Suppressor macrophage treated with lipopolysaccharide for 1 hour (primary cell): ENCODE measurements at places on chromosomes 4 and X.

DNA sequence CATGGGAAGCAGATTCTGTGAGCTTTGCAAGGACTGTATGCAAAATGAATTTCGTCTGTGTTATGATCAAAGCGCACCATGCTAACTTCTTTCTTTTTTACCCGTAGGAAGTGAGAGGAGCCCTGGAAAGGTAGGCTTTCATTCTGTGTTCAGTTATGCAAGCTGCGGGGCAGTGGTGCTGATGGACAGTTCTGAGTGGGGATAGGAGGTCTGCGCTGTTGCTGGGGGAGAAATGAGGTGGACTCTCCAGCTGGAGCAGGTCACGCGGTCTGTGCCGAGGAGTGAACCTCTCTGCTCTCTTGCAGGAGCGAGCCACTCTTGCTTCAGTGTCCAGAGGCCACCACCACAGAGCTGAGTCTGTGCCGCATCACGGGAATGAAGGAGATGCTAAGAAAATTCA, 4.5 kb downstream of the TRIML1 start:
- no peak for DNase-seq

DNA sequence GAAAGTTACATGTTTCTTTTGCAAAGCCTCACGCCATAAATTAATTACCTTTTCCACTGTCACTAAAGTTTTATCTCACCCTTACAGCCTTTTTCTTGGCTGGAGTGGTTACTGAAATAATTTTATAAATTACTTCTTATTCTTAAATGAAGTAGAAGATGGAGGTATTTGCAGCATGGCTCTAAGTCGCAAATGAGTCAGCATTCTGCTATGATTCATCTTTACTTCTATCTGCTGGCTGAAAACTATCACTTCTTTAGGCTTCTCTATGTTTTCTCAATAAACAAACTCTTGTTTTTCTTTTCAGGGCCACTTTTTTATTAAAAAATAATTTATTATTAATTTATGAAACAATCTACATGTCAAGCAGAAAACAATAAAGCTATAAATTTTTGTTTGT, 210.2 kb upstream of the GYPA start:
- DNase-seq = no peak

DNA sequence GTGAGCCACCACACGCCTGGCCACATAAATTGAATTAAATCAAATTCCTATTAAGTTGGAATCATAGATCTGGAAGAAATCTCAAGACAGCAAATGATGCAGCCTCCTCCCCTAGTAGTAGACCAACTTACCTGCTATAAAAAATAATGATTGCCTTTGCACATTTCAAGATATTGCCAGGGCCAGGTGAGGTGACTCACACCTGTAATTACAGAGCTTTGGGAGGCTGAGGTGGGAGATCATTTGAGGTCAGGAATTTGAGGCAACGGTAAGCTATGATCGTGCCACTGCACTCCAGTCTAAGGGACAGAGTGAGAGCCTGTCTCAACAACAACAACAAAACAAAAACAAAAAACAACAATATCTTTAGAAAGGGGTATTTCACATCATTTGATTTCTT, 17.0 kb upstream of the WWC2 start:
- no peak for DNase-seq

DNA sequence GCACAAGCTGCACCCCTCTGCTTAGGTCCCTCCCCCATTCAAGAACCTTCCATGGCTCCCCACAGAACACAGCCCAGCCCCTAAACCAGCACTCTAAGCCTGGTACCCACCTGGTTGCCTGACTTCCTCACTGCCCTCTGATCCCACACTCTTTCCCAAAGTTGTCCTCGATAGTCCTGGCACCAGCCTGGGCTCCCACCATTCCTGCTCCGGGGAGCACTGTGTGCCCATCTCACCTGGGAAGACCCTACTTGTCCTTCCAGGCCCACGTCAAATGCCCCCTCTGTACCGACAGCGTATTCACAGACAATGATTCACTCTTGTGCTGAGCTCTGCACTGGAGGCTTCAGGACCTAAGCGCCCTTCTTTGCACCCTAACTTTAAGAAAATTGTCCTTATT, 40.1 kb downstream of the ABLIM2 start:
- DNase-seq = no peak

DNA sequence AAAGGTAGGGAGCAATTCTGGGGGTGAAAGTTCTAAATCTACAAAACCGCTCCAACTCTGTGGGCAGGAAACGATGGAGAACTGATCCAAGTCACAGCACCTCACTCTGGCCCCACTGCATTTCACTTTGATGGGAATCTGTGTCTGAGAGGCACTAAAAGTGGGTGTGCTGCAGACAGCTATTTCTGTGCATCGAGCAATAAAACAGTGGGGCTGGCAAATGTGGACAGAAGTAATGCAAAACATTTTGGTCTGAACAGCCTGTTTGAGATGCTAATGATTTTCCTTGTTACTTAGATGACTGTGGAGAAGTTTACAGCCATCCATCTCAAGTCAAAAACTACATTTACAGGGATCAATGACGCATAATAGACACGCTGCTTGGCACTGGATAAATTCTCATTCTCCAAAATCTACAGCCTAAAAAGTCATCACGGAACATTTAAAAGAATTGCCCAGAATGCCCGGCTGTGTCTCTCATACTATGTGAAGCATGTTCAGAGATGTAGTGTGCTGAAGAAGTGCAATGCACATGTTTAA, 1671.6 kb upstream of the TENM3 start:
- no peak for DNase-seq

DNA sequence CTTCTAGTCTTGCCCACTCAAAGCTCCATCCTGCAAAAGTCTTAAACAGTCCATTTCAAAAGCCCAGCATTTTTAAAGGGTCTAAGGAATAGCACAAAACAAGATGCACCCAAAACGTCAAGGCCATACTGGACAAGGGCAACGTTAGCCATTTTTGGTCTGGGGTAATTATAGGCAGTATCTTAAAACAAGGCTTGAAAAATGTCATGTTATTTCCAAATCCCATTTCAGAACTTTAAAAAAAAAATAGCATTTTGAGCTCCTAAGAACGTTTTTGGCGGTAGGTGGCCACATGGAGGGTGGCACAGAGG, 584 bp upstream of the TMEM165 start:
- DNase-seq = no peak

DNA sequence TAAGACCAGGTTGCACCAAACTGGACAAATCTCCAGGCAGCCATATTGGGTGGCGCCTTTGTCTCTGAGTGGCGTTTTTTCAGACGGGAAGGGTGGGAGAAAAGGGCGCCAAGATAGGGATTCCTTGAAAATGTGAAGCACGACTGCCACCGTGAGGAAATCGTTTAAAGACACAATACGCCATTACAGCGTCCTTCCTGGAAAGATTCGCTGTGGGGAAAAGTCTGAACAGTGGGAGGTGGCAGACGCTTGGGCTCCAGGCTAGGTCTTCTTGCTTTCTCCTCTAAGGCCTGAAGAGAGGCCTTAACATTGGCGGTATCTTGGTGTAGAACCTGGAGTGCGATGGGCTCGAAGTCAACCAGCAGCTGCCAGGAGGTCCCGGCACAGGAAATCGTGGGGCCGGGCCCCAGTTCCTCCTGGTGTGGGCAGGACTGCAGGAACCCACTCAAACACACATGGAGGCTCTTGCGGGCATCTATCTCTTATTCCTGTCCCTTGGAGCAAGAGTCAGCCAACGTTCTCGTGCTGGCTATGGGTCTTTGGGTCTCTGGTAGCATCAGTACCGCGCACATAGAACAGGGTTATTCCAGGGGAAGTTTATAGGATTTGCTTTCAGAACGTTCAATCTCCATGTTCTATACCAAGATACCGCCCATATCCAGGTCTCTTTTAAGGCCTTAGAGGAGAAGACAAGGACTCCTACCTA, 208.8 kb downstream of the OR13H1 start:
- DNase-seq = no peak

GRCh38 chr4:26905172-26905571, 44.5 kb downstream of the STIM2 start:
- DNase-seq = no peak

- DNase-seq = peak; percentile 47
These were observed 53.8 kb upstream of the TBC1D14 start for GRCh38 chr4:6855692-6856297.

DNA sequence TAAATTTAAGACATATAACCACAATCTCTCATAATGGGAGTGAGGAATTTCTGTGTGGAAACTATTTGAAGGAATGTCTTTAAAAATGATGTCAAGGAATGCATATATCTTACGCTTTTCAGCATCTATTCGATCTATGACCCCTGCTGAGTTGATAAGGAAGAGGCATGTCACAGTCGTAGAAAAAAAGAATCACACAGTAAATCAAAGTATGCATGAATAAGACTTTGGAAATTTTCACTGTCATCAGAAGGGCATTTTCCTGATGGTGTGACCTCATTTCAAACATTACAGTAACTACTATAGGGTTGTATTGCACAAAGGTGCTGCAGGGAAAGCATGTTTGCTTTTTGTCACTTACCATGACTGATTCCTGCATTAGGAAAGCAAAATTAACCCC, 41.5 kb downstream of the REELD1 start:
- no peak for DNase-seq

GRCh38 chr4:2416564-2417225, 1.8 kb downstream of the ZFYVE28 start:
- DNase-seq = peak; percentile 53

GRCh38 chr4:13117185-13117584, 367.0 kb downstream of the RAB28 start:
- no peak for DNase-seq

DNA sequence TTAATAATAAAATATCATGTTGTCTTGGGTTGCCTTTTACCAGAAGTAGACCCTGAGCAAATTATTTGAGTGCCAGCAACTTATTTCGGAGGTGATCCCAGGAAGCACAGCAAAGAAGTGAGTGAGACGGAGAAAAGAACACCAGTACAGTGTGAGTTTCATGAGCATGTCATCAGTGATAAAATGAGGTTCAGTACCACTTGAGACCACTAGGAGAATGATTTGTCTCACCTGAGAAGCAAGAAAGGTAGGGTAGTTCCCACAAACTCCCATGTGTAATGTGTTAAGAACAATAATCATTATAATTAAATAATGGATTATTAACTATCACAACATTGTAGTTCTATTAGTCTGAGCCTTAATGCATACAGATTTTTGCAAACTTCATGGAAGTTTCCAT, 112.8 kb upstream of the DMD start:
- DNase-seq = no peak

DNA sequence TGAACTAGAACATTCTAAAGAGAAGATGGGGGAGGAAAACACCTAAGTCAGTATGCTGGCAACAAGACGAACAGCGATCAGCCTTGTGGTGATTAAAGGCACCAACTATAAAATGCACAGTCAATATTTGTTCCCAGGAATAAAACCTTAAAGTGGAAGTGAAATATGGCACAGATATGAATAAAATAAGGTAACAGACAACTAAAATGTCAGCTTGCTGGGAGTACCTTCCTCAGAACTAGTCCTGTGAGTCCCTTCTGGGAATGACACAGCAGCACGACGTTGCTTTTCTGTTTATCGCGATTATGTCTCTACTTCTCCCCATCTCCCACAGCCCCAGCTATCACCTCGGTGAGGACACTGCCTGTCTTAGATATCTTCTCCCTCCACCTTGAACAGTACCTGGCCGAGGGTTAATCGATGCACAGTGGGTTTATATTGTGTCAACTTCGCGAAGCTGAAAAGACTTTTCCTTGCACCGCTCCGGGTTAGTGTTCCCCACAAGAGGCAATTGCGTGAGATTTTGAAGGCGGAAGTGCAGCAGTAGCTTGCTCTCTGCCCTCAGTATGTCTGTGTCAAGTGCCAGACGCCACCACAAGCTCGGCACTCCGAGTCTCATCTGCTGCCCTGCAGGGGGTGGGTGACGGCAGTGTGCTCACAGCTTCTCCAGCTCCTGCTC, 17.4 kb downstream of the MTNR1A start:
- no peak for DNase-seq

DNA sequence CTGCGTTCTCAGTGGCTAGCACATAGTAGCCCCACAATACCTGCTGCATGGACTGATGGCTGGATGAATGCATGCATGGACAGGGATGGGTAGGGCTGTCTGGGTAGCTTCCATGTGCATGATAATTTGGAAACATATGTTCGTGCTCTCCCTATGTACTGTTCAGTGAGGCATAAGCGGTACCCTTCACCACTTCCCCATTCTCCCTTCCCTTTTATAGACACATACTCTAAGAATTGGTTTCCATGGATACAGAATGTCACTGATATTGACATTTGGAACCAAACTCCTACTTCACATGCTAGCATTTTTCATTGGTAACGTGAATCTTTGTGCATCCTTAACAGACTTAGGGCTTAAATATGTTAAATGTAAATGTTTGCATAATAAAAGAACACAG, 20.4 kb downstream of the USP46 start:
- DNase-seq = peak; percentile 17

DNA sequence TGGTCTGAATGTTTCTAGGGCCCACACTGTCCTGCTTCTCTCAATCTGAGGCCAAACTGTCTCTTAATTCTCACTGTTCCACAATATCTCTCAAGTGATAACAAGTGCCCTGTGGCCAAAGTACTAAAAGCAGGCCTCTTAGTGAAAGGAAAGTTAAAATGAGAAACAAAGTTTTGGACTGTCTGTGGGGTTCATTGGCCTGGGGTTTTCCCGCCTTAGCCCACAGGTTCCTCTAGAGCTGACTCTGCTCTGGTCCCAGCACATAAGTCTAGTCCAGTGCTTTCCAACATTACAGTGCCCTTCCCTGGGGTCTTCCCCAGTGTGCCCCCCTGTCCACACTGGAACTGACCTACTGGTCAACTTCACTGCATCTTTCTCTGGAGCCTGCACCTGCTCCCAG, 6.3 kb downstream of the MAGEB1 start:
- no peak for DNase-seq

DNA sequence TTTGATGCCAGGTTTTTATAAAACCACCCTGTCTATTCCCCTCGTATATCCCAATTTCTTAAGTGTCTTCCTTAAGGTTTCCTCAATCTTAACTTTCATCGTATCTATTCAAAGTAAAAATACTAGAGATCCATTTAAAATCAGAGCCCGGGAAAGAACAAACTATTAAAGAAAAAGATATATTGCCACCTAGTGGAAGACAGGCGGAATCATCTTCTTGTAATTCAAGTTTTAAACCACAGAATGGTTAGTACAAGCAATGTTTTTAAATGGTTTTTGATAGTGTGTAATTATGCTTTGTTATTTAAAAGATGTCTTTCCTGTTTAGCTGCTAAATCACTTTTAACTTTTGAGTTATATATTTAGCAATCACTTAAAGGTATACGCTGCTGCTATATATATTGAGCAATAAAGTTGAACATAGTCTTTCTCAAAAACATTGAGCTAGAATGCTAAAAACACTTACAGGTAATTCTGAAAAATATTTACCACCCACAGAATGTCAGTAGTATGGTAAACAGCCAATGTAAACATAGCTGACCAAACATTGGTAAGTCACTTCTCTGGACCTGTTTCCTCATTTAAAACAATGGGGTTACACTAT, 18.2 kb downstream of the PRDM8 start:
- DNase-seq = peak; percentile 25

- DNase-seq = no peak
These were observed 179.4 kb downstream of the RAPGEF2 start for GRCh38 chr4:159282329-159282728.

GRCh38 chrX:85569686-85570085, 190.2 kb upstream of the POF1B start:
- DNase-seq = no peak

GRCh38 chr4:169116270-169116901, 106.3 kb upstream of the CBR4 start:
- peak; percentile 42 for DNase-seq
